ENCODE measurements at places on chromosomes 3 and 15.

- DNase-seq = no peak
Observed at GRCh38 chr15:75178938-75179745, 22.5 kb upstream of the C15orf39 start.

DNA sequence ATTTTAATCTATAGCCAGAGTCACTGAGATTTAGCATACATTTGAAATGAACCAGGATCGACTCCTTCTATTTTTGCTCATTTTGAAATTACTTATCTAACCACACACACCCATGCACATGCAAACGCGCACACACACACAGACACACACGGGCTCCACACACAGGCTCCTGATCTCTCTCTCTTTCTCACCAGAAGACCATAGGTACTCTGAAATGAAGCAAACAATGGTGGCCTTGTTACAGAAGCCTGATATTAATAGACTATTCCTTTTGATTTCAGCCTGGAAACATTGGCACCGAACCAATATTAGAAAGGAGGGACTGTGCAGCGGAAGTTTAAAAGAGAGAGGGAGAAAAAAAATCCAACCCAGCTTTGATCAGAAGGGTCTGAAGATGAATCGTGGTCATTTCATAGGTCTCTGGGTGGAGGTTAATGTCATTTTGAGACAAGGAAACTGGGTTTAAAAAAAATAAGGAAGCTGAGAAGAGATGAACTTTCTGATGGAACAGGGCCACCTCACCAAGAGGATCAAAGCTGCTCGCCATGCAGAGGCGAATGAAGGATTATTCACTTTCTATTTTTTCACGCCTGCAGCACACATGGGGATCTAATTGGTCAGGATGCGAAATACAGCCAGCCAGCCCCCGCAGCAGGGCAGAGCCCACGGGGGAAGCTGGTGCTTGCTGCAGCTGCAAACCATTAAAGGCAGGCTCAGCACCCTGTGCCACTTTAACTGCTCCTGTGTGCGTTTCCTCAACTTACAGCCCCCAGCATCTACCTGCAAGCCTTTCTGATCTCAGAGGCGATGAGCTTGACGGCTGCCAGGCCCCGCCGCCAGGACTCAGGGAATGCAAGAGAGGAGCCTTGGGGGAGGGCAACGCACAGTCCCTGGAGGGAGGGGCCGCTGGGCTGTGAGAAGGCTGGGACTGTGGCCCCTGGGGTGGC, 88.8 kb downstream of the HES1 start:
- DNase-seq = no peak

DNA sequence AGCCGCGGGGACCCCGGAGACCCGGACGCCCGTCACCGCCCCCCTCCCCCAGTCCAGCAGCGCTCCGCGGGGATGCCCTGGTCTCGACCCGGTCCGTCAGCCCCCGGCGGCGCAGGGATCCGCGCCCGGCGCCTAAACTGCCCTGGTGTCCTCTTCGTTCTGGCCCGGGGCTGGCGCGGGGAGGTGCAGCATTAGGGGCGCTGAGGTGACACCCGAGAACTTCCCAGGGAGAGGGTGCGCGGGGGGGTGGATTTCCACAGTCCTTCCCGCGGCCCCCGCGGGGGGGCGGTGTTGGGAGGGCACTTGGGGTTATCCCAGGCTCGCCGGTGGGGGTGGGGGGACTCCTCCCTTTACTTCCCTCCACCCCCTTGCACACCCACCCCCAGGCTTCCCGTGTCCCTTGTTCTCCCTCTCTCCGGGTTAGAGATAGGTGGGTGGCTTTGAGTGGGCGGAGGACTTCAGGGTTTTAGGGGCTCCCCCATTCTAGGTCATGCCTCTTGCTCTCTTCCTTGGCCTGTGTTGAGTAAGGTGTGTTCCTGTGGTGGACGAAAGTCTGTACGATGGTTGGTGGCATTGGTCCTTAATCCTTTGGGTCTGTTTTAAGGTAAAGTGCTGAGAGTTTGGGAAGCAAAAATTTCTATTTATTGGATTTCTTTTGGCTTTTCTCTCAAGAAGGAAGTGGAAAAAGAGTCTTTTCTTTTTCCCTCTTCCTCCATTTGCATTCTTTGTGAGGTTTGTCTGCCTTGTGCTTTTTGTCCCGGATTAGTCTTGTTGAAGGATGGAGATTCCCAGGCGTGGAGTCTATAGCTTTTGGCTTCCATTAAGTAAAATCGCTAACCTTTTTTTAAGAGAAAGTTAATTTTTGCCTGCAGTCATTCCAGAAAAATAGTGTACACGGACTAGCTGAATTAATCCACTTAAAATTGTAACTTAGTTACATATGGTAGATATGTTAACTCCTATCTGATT, 811 bp downstream of the SKIL start:
- DNase-seq = peak; percentile 57

GRCh38 chr3:35946121-35946853, 307.0 kb downstream of the ARPP21 start:
- no peak for DNase-seq

- DNase-seq = no peak
Observed at GRCh38 chr3:72462595-72463011, 385.6 kb downstream of the SHQ1 start.

GRCh38 chr15:58066042-58066867, 744 bp upstream of the ALDH1A2 start:
- DNase-seq = peak; percentile 30

- no peak for DNase-seq
Observed at GRCh38 chr15:60394689-60395097, 3.1 kb downstream of the ANXA2 start.

- DNase-seq = no peak
Observed at GRCh38 chr3:184945886-184946625, 134.1 kb downstream of the VPS8 start.

DNA sequence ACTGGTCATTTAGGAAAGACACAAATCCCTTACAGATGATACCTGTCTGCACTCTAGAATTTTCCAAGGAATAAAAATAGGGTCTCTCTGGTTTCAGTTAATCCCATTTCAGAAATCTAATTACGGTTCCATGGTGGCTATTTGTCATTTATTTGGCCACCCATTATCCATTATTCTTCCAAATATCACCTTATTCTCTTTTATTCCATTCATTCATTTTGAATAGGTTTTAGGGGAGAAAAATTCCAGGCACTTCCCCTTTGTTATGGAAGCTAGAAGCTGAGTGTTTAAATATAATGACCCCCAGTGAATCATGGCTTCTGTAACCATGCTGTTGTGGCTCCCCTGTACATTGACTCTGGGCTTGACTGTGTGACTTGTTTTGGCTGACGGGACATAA, 420.8 kb upstream of the DPH6 start:
- no peak for DNase-seq

DNA sequence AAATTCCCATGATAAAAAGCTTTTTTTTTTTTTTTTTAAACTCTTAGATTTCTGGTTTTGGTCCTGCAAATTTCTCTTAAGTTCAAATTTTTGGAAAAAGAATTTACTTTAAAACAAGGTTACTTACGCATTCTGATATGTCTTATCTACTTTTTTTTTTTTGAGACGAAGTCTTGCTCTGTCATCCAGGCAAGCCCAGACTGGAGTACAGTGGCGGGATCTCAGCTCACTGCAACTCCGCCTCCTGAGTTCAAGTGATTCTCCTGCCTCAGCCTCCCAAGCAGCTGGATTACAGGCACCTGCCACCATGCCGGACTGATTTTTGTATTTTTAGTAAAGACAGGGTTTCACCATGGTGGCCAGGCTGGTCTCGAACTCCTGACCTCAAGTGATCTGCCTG, 83.2 kb downstream of the RASA2 start:
- no peak for DNase-seq

GRCh38 chr3:195040094-195040493, 230.9 kb downstream of the XXYLT1 start:
- no peak for DNase-seq

- DNase-seq = no peak
Observed at GRCh38 chr3:155313300-155313699, 19.8 kb upstream of the STRIT1 start.

DNA sequence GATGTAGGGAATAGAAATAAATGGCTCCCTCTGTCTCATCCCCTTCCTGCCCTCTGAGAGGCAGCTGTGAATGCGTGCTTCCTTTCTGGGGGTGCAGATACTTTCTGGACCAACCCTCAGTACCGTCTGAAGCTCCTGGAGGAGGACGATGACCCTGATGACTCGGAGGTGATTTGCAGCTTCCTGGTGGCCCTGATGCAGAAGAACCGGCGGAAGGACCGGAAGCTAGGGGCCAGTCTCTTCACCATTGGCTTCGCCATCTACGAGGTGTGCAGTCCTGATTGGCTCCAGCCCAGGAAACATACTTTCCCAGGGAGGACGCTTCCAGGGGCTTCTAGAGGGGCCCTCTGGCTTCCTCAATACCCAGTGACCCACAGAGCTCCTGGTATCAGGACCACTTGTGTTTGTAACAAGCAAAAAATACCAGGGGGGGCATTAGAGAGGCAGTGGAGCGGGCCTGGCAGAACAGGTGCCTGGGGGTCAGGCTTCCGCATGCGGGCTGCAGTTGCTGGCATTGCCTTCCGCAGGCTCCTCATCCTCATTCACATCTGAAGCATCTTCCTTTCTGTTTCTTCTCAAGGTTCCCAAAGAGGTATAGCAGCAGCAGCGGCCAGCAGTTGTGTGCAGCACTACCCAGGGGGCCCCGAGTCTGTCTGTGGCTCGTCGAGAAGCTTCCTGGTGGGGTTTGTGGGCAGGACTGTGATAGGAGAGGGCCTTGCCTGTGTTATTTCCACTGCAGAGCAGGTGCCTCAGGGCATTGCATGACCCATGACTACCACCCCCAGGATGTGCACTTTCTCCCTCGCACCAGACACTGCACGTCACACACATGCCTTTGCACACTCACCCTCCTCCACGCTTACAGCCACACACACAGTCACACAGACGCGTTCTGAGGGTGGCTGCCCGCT, 42.5 kb downstream of the CAPN3 start:
- no peak for DNase-seq

DNA sequence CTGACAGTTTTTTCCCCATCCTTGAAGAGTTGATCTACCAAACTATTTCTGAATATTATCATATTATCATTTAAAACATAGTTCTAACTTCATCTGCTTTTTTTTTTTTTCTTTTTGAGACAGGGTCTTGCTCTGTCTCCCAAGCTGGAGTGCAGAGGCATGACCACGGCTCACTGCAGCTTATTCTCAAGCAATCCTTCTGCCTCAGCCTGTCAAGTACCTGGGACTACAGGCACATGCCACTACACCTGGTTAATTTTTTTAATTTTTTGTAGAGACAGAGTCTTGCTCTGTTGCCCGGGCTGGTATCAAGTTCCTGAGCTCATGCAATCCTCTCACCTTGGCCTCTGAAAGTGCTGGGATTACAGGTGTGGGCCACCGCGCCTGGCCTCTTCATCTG, 1.3 kb downstream of the EIF2AK4 start:
- no peak for DNase-seq

- no peak for DNase-seq
Observed at GRCh38 chr3:64083575-64083974, 60.3 kb upstream of the PSMD6 start.

- no peak for DNase-seq
Observed at GRCh38 chr3:74592359-74592758, 22.1 kb downstream of the CNTN3 start.

DNA sequence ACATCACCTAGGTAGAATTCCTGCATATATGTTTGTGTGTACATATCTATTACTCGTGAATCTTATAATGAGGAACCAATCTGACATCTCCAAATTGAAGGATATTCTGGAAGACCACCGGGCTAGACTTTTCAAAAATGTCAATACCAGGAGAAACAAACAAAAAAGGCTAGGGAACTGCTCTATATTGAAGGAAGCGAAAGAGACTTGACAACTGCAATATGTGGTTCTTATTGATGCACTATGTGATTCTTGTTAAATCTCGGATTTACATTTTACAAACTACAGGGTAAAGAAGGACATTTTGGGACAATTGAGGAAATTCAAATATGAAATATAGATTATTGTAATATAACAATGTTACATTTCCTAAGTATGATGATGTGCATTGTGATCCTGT, 137.5 kb upstream of the CCDC54 start:
- no peak for DNase-seq

DNA sequence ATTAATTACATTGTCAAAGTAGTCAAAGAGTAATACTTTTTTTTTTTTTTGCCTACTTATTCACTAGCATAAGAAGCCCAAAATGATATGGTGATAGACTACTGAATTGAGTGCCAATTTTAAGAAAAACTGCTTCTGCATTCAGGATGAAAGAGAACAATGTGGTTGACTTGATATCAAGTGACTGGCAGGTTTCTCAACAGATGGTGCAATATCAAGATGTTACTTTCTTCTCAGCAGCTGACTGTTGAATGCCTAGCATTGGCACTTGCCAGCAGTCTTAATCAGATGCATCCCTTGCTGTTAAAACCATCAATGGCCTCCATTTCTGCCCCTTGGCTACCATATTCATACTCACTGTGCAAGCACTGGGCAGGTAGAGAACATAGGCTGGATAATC, 863.2 kb downstream of the GBE1 start:
- DNase-seq = no peak

DNA sequence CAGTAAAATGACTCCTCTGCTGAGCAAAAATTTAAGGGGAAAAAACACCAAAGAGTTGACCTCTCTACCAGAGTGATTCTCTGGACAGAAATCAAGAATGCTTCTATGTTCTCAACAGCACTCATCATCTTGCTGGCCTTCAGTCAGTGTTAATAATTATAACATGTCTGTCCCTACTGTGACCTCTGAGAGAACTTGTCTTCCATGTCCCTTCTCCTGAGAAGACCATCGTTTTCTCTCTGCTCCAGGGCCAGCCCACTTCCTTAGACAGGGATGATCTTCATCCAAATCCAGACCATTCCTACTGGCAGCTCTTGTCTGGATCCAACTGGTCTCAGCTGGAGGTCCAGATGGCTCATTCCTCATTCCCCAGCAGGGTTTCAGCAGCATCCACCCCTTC, 139.0 kb upstream of the NECTIN3 start:
- no peak for DNase-seq

- no peak for DNase-seq
Observed at GRCh38 chr3:152779653-152780052, 55.3 kb upstream of the P2RY1 start.

DNA sequence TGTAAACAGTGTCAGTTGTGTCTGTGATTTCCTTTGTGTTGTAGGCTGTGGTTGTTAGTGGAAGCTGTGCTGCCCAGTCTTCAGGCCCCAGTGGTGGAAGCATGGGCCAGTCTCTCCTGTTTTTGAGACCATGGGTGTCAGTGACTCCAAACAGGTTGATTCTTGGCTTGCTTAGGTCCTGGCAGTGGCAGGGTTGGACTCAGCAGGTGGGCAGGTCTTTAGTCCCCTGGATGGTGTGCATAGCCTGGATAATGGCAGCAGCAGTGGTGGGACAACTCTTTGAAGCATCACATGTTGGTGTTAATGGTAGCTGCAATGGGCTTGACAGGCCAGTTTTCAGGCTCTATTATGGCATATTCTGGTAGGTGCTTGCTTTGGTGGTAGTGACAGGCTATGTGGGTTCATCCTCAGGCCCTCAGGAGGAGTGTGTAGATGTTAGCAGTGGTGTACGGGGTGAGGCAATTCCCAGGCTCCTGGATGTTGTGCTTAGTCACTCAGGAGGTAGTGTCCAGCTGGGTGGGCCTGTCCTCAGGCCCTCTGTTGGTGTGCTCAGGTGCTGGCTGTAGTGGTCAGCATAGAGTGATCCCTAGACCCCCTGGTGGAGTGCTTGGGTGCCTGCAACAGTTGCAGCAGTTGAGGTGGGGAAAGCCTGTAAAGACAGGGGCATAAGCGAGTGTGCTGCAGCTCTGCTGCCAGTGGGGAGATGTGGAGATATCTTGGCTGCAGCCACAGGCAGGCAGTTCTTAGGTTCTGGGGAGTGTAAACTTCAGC, 596.7 kb downstream of the PDCD6IP start:
- DNase-seq = no peak

Measured in stimulated activated CD4-positive, alpha-beta T cell treated with anti-CD3 and anti-CD28 coated beads, TNF-alpha, amount 100 ng/mL, for 4 hours (primary cell).